ENCODE measurements at places on chromosomes 5 and 9. TPM values are rescaled to one million over a fixed set of nuclear protein-coding genes. Genes with fewer than 3 reads are reported as not detected.

Gene CATSPER3
- total RNA-seq: 0.36 TPM

DNA sequence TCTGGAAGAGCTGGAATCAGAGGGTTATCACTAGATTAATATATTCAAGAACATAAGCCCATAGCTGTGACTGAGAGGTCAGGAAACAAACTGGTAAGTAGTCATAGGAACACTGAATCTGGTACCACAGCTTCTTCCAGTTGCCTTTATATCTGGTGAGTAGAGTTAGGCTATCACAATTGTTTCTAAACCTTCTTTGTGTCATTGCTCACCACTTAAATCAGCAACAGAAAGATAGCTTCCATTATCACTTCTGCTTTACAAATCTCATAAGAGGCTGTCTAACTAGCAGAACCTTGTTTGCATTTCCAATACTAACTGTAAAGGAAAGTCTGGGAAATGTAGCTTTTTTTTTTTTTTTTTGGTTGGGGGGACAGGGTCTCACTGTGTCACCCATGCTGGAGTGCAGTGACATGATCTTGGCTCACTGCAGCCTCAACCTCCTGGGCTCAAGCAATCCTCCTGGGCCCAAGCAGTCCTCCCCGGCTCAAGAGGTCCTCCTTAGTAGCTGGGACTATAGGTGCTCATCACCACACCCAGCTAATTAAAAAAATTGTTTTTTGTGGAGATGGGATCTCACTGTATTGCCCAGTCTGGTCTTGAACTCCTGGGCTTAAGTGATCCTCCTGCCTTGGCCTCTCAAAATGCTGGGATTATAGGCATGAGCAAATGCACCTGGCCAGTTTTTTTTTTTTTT, 22.0 kb downstream of the CDC42SE2 start:
- no peak for DNase-seq

DNA sequence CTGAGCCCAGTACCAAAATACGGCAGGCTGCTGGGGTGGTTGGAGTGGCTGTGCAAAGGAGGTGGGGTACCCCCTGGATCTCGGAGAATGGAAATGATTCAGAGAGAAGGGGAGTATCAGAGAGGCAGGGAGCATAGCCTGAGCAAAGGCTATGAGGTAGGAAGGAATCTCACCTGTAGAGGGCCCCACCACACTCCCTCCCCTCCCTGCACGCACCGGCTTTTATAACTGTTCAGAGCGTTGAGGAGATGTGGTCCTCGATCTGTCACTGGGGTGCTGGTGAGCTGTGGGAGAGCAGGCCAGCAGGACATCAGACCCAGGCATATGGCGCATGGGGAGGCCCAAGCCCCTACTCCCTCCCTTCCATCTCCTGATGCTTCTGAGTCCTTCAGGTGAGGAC, 13.2 kb downstream of the PHF19 start:
- DNase-seq: no peak

DNA sequence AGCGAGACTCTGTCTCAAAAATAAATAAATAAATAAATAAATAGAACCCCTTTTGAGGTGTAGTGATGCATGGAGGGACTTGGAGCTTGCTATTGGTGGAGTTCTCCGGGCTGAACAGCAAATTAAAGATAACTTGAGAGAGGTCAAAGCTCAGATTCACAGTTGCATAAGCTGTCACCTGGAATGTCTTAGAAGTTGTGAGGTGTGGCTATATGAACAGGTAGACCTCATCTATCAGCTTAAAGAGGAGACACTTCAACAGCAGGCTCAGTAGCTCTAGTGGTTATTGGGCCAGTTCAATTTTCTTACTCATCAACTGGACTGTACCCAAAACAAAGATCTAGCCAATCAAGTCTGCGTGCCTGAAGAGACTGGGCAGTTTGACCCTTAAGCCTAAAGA, 11.7 kb upstream of the STING1 start:
- DNase-seq: no peak

DNA sequence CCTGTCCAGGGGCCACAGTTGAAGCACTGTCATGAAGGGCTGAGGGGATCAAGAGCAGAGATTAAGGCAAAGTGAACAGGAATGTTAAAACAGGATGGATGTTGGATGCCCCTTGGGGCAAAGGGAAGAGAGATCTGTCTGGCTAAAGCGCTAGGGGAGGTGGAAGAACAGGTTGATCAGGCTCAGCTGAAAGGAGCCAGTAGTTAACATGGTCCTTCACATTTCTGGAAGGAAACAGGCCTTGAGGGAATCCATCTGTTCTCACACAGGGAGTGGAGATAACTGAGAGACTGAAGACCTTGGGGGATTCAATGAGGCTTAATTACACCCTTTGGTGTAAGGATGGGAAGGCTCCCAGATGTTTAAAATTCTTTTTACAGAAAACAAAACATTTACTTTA, 5.8 kb downstream of the HAPLN1 start:
- no peak for DNase-seq

DNA sequence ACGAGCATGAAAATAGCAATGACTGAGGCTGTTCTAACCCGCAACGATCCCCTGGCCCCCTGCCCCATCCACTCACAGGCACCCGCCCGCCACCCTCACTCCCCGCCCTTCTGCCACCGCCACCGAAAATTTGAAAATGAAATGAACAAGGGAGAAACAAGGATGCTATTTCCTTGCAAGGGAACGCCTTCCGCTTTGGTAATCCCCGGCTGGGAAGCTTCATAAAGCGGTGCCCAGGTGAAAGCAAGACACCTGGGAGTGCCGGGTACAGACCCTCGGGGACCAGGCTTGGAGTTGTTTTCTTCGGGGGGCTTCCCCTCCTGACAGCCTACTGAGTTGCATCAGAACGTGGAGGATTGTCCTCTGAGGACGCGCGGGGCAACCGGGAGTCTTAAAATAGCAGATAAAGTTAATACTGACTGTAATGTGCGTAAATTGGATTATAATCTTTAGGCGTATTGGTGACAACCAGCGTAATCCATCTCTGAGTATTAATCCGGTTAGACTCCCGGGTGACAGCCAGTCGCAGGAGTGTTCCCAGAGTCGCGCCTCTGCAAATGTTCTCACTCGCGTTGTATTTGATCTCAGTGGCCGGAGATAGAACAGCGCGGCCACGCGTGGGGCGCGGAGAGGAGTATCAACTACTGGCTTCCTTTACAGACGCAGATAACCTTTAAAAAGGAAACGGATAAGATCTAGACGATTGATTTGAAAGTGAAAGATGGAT, 885 bp upstream of the MLLT3 start:
- no peak for DNase-seq

- no peak for DNase-seq
These were observed 78.3 kb downstream of the MAN2A1 start for GRCh38 chr5:109767997-109768396.

DNA sequence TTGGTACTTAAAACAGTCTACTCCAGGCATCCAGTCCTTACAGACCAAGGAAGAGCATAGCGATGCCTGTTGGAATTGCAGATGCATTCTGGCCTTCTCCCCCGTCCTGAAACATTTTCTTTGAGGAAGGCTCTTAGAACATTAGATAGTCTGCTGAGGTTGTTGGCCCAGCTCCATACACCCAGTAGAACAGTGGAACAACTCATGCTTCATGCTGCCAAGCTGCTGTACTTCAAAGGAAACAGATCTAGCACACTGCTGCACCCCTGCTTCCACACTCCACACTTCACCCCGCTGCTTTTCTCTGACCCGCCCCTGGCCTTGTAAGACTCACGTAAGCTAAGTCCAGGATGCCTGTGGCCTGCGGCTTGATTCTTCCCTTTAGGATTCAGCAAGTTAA, 33.4 kb upstream of the NCS1 start:
- peak; percentile 92 for DNase-seq

GRCh38 chr9:116073826-116074225, 79.8 kb upstream of the PAPPA start:
- DNase-seq: no peak

- no peak for DNase-seq
These were observed 269.7 kb downstream of the ISL1 start for GRCh38 chr5:51652980-51653379.

Gene HAPLN1
- total RNA-seq: 18.8 TPM

DNA sequence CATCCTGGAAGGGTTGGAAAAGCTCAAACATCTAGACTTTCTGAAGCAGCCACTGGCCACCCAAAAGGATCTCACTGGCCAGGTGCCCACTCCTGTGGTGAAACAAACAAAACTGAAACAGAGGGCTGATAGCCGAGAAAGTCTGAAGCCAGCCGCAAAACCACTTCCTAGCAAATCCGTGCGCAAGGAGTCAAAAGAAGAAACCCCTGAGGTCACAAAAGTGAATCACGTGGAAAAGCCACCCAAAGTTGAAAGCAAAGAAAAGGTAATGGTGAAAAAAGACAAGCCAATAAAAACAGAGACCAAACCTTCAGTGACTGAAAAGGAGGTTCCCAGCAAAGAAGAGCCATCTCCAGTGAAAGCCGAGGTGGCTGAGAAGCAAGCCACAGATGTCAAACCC, 87.6 kb downstream of the MAP1B start:
- no peak for DNase-seq

DNA sequence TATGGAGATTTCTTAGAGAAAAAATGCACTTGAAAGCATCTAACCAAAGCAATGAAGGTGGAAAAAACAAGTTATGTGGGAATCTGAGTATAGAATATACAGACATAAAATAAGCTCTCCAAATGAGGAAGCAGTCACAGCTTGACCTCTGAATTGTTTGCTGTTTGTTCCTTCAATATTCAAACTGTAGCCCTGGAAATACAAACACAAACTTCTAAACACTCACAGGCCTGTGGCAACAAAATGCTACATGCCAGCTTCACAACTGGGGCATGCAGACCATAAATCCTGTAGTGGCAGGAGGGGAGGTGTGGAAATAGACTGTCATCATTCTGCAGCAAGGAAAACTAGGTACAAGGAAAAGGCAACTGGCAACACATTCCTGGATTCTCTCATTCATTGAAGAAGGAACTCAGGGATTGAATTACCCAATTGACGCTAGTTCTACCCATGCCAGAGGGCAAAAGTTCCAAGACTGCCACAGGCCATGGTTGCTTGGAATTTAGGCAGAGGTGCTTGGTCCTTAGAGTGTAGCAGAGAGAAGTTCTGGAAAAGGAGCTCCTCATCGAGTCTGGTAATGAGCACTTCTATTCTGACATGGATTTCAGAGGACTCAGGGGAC, 349.6 kb downstream of the PDE4D start:
- DNase-seq: no peak

- no peak for DNase-seq
These were observed 57.2 kb upstream of the PRDM9 start for GRCh38 chr5:23450187-23450586.

GRCh38 chr5:28945859-28946258, 1907.5 kb upstream of the CDH9 start:
- DNase-seq: no peak

GRCh38 chr9:129823542-129823934, 398 bp downstream of the TOR1A start:
- DNase-seq: peak; percentile 76

Gene TMEM252
- not detected for total RNA-seq

DNA sequence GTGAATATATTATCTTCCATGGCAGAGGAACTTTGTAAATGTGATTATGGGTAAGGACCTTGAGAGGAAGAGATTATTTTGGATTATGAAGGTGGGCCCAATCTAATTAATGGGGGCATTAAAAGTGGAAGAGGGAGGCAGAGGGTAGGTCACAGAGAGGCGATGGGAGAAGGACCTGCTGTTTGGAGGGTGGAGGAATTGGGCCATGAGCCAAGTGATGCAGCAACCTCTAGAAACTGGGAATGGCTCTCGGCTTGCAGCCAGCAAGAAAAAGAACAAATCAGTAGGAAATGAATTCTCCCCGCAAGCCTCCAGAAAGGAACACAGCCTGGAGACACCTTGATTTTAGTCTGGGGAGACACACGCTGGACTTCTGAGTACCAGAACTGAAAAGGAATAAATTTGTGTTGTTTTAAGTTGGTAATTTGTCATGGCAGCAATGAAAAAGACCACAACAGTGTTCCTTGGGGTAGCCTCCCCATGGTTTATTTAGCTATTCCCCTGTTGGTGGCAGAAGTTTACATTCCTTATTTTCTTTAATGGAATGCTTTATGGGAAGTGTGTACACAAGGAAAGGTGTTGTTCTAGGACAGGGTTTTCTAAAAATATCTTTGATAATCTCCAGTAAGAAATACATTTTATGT, 103.6 kb downstream of the HSPA4 start:
- DNase-seq: no peak

DNA sequence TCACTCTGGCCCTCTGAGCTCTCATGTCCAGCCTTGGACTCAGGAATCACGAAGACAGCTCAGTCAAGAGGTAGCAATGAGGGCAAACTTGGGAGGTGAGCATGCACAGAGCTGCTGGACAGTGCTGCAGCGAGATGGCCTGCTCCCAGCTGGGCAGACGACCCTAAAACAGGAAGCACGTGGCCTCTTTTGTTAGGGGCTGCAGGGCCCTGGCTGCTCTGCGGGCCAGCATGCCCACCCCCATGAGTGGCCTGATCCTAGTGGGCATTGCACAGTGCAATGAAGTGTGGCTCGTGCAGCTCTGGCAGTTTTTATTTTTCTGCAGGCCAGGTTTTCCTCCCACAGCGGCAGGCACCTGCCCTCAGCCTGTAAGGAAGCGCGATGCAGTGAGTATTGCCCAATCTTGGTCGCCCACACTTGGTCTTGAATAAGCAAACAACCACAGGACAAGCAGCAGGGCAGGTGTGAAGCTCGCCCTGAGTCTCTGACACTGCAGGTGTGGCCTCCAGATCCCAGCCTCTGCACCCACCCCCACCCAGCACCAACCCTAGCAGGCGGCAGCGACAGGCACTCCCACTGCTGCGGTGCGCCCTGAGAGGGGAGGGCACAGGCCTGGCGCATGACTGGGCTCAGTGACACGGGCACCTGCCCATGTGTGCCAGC, 60.8 kb downstream of the SEMA4D start:
- peak; percentile 2 for DNase-seq

DNA sequence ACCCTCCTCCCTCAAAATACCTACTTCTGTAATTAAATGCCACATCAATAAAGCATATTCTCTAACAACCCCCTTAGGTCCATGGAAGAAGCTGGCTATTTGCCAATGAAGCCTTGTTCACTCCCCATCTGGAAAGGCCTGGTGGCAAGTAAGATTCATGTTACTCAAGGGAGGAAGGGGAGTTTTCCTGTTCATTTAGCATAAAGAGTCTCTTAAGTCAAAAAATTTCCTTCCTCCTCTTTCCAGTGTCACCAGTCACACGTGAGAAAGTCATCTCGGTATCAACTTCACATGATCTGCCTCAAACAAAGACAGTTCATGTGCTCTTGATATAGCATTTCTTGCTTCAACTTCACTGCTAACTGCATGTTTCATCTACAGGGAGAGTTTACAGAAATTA, 32.7 kb upstream of the RIC1 start:
- no peak for DNase-seq

DNA sequence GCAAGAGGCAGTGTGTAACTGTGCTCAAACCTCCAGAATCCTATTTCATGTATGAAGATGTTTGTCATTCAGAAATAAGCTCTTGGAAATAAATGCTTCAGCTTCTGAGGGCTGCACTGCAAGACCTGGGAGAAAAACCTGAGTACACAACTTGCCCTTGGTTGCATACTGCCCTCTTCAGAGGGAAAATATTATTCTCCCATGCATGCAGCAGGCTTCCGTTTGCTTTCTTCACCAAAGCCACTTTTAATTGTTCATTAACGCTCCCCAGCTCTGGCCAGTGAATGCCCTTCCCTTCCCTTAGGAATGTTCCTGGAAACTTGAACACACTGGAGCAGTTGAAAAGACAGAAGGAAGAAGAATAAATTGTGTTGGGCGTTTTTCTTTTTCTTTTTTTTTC, 2.5 kb upstream of the WHRN start:
- no peak for DNase-seq
